ENCODE measurements at places on chromosomes 6 and 20.

DNA sequence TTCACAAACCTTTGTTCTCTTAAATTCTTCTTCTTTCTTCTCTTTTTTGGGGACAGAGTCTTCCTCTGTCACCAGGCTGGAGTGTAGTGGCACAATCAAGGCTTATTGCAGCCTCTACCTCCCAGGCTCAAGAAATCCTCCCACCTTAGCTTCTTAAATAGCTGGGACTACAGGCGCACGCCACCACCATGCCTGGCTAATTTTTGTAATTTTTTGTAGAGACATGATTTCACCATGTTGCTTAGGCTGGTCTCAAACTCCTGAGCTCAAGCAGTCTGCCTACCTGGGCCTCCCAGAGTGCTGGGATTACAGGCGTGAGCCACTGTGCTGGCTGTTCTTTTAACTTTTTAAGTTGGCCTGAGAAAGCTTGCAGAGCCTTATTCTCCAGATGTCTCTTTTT, 48.0 kb downstream of the NCOA3 start:
- DNase-seq, result no peak

GRCh38 chr6:108526739-108527174, 34.0 kb upstream of the FOXO3 start:
- DNase-seq, result no peak

- DNase-seq, result no peak
These were observed 9.1 kb downstream of the COL11A2 start for GRCh38 chr6:33183071-33183683.

GRCh38 chr6:121934451-121934850, 465.0 kb upstream of the HSF2 start:
- DNase-seq, result no peak

DNA sequence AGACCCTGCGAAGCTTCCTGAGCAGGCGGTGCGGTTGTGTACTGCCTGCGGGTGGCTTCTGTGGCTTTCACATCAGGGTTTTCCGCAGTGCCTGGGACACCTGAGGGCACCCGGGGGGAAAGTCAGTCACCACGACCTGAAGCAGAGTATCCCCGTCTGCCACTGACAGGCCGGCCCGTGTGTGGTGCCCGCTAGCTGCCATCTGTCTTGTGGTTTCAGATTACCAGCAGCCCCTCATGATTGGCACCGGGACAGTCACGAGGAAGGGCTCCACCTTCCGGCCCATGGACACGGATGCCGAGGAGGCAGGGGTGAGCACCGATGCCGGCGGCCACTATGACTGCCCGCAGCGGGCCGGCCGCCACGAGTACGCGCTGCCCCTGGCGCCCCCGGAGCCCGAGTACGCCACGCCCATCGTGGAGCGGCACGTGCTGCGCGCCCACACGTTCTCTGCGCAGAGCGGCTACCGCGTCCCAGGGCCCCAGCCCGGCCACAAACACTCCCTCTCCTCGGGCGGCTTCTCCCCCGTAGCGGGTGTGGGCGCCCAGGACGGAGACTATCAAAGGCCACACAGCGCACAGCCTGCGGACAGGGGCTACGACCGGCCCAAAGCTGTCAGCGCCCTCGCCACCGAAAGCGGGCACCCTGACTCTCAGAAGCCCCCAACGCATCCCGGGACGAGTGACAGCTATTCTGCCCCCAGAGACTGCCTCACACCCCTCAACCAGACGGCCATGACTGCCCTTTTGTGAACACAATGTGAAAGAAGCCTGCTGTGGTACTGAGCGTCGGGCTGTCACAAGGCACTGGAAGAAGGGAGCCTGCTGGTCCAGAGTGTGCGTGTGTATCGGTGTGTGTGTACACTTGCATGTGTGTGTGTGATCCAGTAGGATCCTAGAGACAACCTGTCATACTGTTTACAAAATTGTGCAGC, 54.4 kb downstream of the GOPC start:
- no peak for DNase-seq

DNA sequence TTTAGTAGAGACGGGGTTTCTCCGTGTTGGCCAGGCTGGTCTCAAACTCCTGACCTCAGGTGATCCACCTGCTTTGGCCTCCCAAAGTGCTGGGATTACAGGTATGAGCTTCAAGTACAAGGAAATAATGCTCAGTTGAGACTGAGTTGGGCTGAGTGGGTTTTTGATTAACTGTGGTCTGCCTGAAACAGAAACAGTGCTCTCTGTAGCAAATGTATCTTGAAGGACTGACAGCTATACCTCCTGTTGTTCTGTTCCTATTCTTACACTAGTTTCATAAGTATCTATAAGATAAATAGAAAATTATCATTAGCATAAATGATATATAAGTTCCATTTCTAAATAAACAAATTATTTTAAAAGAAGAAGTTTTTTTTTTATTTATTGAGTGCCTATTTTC, 142.8 kb upstream of the PTPRK start:
- no peak for DNase-seq

DNA sequence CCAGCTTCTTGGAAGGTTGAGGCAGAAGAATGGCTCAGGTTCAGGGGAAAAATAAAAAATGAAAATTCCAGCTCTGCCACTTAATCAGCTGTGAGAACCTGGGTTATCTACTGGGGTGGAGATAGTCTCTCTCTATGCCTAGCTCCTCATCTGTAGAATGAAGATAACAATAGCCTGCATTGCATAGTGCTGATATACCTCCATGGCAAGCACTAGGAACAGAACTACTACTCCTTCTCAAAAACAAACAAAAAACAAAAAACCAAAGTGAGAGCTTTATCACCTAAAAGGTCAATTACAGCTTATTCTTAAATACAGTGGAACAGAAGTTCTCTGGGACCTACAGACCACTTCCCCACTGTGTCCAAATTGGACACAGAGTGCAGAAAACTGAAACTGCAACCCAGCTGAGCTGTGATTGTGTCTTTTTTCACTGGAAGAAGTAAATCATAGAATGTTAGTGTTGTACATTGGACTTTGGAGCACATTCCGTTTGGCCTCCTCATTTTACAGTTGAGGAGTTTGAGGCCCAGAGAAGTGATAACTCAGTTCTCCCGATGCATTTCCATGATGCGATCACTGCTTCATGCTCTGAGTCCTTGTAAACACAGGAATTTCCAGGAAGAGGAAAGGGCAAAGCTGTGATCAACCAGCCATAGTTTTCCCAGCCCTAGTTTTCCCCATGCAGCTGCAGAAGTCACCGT, 23.3 kb downstream of the MTFR2 start:
- no peak for DNase-seq

DNA sequence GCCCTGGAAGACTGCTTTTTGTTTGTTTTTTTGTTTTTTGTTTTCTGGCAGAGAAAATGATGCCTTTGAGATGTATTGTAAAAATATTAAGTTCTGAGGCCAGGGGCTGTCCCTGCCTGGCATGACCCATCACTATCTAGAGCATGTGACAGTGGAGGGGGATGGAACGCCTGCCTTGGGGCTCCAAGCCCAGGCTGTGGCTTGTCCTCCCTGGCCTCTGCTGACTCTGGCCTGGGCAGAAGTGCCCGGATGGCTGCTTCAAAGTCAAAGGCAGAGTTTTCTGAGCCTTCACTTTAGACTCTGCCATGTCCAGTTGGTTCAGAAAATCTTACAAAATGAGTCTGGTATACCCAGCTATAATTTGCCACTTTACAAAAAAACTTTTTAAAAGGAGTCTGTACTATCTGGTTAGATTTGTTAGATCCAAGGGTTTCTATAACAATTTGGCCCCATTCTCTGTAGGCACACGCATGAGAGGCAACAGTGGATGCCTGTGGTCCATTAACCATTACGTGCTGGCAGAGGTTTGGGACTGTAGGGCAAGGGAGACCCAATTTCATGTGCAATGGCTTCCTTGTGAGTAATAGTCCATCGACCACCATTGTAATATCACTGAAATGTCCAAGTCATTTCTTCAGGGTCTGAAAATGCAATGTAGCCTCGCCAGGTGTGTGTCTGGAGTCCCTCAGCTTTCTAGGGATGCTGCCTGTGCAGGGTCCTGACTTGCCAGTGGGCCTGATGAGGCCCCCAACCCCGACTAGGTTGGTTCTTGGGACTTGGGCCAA, 8.3 kb downstream of the PPP1R3G start:
- DNase-seq, result no peak

DNA sequence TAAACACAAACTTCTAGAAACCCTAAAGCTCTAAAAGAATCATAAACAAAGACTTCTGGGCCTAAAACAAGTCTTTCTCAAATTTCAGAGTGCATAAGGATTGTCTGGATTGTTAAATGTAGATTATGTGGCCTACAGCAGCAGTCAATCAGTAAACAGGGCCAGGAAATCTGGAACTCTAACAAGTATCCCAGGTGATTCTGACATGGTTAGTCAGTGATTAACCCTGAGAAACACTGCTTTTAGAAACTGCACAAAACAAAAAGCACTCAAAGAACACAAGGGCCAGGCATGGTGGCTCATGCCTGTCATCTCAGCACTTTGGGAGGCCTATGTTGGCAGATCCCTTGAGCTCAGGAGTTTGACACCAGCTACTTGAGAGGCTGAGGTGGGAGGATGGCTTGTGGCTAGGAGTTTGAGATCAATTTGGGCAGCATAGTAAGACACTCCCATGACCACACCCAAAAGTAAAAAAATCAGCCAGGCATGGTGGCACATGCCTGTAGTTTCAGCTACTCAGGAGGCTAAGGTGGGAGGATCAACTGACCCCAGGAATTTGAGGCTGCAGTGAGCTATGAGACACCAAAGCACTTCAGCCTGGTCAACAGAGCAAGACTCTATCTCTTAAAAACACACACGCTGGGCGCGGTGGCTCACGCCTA, 5.9 kb downstream of the MED20 start:
- DNase-seq, result no peak

GRCh38 chr6:137305691-137306090, 86.5 kb upstream of the IFNGR1 start:
- DNase-seq, result no peak

- no peak for DNase-seq
These were observed 188.2 kb upstream of the ASCC3 start for GRCh38 chr6:101069191-101069795.

Measured in ecto neural progenitor cell (in vitro differentiated cells).